ENCODE measurements at places on chromosomes 3 and 15.

DNA sequence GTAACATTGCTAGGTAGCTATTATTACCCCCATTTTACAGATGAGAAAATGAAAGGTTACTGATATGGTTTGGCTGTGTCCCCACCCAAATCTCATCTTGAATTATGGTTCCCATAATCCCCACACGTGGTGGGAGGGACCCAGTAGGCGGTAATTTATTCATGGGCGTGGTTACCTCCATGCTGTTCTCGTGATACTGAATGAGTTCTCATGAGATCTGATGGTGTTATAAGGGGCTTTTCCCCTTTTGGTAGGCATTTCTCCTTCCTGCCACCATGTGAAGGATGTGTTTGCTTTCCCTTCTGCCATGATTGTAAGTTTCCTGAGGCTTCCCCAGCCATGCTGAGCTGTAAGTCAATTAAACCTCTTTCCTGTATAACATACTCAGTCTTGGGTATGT, 252.1 kb downstream of the OPA1 start:
- DNase-seq, result no peak

DNA sequence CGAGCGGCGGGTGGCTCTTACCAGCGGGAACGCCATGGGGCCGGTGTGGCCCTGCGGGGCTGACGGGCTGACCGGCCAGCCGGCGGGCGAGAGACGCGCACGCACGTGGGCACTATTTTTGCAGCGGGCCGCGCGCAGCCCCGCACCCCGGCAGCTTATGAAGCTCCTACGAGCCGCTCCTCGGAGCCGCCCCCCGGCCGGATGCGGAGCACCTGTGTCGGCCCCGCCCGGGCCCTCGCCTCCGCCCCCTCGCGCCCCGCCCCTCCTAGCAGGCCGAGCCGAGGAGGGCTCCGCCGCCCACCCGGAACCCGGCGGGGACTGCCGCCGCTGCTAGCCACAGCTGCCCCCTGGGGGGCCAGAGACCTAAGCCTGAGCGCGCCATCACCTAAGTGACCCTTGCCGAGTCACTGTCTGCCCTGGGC, 683 bp upstream of the CPEB1 start:
- DNase-seq, result peak; percentile 20

DNA sequence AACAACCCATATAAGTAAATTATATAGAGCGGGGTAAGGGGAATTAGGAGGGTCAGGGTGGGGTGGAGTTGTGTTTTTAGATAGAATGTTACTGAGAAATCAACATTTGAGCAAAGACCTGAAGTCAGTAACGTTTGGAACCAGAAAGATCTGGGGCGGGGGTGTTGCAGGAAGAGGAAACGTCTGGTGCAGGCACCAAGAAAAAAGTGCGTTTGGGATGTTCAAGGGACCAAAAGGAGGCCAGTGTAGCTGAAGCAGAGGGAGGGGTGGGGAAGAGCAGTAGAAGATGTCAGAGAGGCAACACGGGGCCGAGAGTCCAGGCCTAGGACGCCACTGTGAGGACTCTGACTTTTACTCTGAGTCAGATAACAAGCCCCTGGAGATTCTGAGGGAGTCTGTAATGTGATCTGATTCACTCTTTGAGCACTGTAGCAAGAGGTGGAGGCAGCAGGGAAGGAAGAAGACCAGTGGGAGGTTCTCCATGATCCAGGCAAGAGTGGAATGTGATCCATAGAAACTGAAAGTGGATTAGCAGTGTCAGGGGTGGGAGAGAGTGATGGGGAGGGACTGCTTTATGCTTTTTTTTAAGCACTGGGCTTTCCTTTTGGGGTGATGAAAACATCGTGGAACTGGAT, 179.3 kb upstream of the CHRM5 start:
- no peak for DNase-seq

GRCh38 chr3:138778643-138779042, 56.1 kb downstream of the PIK3CB start:
- no peak for DNase-seq

DNA sequence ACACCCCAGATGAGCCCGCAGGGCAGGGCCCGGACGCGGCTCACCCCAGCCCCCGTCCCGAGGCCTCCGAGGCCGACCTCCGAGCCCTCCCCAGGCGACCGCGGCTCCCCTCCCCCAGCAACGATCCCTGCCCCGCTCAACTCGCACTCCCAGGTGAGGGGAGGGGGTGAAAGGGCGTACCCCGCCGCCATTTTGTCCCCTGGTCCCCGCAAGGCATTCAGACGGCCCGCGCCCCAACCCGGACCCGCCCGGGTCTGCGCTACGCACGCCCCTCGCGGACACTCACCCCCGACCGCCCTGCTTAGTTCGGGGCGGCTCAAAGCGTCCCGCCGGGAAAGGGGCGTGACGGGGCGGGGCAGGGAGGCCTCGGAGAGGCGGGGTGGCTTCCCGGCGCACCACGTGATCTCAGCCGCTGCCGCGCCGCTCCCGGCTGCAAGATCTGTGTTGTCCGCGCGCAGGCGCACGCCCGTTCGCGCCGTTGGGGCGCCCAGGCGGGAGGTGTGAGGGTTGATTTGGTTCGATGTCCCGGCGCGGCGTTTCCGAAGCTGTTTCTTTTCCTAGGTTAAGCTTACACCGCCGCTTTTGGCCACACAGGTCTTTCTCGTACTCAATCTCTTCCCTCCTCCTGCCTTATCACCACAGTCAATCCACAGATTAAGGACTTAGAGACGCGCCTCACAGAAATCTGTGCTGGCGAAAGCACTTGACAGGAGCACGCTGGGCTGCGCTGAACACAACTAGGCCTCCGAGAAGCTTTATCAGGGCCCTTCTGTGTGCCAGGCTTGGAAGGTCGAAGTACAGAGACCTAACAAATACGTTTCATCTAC, at the start of gene SCAPER:
TSS of gene SCAPER (minus strand) at position 328 of the 827 bp plus-strand sequence. CDS start 21,523 bp downstream, outside the sequence.
- peak; percentile 81 for DNase-seq

- DNase-seq, result no peak
Measured at GRCh38 chr3:5012367-5012766, 33.1 kb downstream of the BHLHE40 start.

DNA sequence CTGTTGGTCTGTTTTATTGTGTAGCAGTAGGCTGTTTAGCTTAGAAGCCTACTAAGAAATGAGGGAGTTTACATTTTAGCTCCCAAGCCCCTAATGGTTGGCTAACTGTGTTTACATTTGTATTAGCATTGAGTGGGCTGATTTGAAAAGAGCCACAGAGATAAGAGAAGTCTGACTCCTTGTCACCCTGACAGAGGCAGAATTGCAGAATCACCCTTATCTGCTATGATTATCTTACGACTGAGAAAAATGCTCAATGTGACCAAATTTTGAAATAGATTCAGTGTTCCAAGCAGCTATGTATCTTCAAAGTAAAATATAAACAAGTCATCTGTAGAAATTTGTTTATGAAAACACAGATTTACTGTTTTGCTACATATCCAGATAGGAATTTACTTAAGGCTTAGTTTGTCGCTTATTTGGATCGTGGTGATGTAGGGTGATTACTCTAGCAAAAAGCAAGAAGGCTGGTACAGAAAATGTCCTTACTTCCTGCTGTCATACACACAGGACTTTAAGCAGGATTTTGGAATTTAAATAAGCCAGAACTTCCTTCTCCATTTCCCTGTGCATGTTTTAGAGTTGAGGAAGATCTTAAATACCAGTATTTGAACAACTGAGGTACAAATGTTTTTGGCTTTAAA, 19.0 kb downstream of the SEMA6D start:
- no peak for DNase-seq

DNA sequence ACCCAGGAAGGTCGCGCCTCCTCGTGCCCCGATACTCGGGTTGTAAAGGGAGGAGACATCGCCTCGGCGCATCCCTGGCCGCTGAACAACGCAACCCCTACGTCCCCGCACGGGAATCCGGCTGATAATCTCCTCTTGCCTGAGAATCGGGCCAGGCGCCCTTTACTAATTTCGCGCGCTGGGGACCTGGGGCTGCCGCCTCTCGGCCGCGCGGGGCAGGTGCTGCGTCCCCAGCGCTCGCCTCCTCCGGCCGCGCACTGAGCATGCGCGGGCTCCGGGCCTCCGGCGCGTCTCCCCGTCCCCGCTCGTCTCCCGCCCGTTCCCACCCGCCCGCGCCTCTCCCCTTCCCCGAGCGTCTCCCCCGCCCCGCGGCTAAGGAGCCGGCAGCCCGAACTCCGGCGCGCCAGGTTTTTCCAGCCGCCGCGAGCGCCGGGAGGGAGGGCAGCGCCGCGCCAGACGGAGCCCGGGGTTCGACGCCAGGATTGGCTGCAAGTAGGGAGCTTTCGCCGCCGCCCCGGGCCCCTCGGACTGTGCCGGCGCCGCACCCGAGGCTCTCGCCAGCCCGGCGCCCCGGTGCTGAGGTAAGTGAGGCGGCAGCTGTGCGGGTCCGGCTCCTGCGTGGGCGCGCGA, at the start of gene CNTN4:
TSS of gene CNTN4 (plus strand) at position 469 of the 630 bp plus-strand sequence.
- DNase-seq, result no peak

- DNase-seq, result no peak
Measured at GRCh38 chr15:100833417-100834389, 45.9 kb upstream of the ALDH1A3 start.

DNA sequence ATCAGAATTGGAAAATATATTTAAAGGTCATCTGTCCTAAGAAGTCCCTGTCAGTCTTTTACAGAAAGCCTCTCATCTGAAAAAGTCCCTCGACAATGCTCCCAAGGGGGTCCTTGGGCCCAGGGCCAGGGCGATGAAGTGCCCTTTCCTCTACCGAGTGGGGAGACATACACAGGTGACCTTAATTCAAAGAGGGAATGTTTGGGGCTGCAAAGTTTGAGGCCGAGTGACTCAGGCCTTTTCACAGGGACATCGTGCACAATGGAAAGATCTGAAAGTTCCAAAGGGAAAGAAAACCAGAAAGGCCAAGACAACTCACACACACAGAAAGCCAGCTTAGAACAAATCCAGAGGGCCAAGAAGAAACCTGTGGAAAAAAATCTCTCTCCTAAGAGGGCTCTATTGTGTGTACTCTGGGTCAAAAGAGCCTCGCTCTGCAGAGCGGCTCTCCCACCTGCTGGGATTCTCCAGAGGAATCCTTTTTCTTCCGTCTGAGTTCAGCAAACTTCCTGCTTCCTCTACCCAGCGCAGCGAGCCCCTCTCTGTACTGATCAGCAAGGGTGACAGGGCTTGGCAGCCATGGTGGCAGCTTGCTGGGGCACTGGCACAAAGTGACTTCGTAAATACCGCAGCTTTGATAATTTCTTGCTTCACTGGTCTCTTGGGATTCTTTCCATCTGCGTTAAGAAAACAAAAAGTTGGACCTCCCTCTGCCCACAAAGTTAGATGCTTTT, 259.1 kb downstream of the OPA1 start:
- DNase-seq, result no peak

DNA sequence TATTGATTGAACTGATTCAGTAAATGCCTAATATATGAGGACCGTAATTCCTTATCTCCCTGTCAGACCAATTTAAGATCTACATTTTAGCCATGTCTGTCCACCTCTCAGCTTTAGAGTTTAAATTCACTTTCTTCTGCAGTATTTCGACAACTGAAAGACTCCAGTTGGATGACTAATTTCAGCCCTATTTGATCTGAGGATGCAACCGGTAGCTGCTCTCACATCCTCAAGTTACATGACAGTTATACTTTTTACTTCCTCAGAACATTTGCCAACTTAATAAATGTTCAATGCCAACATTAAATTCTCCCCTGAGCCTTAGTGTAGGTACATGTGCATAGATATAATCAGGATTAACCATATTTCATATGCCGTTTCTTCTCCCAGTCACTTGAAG, 2.5 kb upstream of the HHLA2 start:
- no peak for DNase-seq

GRCh38 chr3:22378869-22379268, 627.9 kb upstream of the ZNF385D start:
- no peak for DNase-seq

- DNase-seq, result no peak
Measured at GRCh38 chr15:62498712-62499111, 333.6 kb upstream of the C2CD4B start.

DNA sequence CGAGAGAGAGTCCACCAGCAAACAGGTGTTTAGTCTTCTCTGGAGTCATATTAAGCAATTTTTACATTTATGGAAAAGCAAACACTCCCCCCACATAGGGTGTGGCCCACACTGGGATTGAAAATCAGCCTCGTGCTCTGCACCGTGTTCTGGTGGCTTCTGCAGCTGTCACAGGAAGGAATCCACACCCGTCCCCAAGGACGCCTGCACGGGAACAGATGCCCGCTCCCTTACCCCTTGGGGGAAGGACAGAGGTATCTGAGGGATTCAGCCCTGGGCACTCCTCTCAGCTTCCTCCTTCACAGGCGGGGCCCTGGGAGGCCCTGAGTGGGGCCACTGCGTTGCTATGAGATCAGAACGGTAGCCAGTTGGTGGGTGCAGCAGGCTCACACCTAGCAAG, 27.8 kb downstream of the LIPC start:
- no peak for DNase-seq

GRCh38 chr3:77071809-77072208, 31.9 kb downstream of the ROBO2 start:
- no peak for DNase-seq

DNA sequence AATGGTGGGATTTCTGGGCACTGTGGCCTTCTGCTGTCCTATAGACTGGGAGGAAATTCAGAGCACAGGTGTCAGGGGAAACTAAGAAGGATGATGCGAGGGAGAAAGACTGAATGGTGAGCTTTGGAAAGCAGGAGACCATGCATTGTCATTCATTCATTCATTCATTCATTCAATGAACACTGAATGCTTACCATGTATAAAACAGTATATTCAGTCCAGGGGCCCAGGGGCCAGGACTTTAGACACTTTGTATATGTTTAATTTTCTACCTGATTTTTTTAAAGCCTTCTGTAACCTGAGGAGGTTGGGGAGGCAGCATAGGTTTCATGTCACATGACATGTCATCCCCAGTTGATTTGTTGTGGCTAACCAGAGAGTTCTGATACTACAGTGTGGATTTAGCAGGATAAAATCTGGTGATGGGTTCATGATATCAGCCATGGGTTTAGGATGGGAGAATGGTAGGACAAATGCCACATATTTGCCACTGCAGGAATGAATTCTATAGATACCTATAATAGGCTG, 57.7 kb upstream of the ATG7 start:
- DNase-seq, result no peak

All from stimulated activated CD8-positive, alpha-beta memory T cell treated with anti-CD3 and anti-CD28 coated beads, Interleukin-7, amount 100 ng/mL, for 1 hour (primary cell).